ENCODE measurements at places on chromosomes 12 and 14.

GRCh38 chr14:74528406-74528805 is 34.8 kb downstream of the ISCA2 start:
- DNase-seq = no peak

- no peak for DNase-seq
Observed at GRCh38 chr12:65935906-65936901, 111.9 kb downstream of the HMGA2 start.

DNA sequence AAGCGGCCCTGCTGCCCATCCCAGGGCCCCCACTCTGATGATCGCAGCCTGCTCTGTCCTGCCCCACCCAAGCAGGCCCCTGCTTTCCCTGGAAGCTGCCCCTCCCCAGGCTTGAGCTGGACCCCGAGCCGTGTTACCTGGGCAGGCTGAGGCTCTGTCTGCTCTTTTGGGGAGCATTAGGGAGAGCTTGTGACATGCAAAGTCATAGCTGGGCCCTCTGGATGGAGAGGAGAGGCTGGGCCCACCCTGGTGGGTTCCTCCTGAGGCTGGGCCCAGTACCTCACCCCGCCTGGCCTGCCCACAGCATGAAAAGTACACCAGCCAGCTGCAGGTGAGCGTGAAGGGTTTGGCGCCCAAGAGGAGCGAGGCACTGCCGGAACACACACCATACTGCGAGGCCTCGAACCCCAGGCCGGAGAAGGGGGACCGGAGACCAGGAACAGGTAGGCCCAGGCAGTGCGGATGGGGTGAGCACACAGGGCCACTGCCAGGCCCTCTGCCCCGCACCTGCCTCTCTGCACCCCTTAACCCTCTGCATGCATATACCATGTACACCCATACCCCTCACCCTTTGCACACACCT is 15.0 kb downstream of the CEP170B start:
- no peak for DNase-seq

DNA sequence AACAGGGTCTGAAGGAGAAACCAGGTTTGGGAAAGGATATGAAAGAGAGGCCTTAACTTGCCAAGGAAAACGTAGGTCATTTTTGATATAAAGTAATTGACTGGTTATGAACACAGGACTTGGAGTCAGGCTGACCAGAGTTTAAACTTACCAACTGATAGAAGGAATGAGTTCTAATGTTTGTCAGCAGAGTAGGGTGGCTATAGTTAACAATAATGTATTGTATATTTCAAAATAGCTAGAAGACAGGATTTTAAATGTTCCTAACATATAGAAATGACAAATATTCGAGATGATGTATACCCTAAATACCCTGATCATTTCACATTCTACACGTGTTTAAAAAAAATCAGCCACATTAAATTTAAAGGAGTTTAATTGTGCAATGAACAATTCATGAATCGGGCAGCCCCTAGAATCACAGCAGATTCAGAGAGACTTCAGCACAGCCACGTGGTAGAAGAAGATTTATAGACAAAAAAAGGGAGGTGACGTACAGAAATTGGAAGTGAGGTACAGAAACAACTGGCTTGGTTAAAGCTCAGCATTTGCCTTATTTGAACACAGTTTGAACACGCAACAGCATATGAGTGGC is 52.5 kb upstream of the PLEKHG7 start:
- no peak for DNase-seq

DNA sequence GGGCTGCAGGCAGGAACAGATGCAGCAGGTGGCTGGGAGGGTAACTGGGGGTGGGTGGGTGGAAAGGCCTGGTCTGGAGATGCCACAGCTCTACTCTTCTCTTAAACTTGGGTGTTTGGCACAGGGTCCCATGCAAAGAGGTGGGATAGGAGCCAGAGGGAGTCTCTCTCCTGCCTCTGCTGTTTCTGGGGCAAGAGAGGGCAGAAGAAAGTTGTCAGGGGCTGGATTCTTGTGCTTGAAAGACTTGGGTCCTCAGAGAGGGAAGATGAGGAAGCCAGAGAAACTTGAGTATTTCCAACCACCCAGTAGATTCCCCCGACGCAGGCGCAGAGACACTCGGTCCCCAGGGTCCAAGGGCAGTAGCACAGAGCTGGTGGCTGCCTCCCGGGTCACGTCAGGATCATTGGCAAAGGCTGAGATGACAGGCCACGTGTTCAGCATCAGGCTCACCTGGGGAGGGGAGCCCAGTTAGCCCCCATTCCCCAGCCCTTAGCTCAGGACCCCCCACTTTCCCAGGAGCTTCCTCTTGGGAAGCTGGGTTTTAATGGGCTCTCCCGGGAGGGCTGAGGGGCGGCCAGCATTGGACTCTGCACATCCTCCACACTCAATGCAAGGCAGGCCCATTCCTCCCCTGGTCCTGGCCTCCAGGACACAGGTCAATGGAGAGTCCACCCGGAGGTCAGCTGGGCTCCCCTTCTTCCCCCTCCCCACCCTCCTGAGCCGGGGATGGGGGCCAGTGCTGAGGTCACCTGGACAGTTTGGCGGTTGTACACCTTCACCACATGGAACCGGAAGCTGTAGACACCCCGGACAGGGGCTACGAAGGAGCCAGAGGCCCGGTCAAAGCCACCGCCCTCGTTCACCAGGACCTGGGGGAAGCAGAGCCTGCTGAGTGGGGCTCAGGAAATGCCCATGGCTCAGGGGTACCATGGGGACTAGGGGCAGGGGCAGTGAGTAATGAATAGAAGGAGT is 1.6 kb downstream of the CBLN3 start:
- no peak for DNase-seq

DNA sequence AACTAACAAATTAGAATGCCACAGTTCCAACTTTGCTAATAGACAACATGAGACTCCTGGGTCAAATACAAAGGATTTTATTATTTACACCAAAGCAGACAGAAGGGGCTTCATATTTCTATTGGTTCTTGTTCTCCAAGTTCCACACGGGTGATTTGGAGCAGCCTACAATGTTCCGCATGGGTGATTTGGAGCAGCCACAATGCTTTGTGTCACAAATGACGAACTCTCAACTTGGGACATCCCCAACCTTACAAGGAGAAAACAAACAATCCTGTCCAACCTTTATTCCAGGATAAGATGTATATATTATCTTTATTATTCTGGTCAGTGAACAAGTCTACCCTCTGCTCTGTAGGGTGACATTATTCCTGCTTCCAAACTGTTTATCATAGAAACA is 694.3 kb upstream of the MGAT4C start:
- no peak for DNase-seq

GRCh38 chr12:24944601-24944975 is 4.3 kb downstream of the BCAT1 start:
- no peak for DNase-seq

GRCh38 chr14:104148433-104149277 is 10.3 kb downstream of the KIF26A start:
- no peak for DNase-seq

GRCh38 chr14:24349742-24350141 is 10.0 kb upstream of the RIPK3 start:
- DNase-seq = no peak

DNA sequence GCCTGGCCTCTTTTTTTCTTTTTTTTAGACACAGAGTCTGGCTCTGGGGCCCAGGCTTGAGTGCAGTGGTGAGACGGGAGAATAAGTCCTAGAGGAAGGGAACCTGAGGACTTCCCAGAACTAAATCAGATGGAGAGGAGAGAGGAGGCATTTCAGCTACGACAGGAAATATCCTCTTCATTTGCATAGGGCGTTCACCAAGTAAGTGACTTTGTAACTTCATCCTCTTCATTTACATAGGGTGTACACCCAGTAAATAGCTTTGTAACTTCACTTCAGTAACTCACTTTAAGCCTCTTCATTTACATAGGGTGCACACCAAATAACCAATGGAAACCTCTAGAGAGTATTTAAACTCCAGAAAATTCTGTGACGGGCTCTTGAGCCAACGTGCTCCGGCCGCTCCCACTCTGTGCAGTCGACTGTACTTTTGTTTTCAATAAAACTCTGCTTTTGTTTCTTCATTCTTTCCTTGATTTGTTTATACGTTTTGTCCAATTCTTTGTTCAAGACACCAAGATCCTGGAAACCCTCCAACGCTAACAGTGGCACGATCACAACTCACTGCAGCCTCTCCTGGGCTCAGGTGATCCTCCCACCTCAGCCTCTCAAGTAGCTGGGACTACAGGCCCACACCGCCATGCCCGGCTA is 21.4 kb upstream of the ANKRD9 start:
- DNase-seq = no peak

- DNase-seq = no peak
Observed at GRCh38 chr14:21087294-21088091, 11.0 kb downstream of the ZNF219 start.

- DNase-seq = no peak
Observed at GRCh38 chr12:85951823-85952222, 77.7 kb downstream of the NTS start.

DNA sequence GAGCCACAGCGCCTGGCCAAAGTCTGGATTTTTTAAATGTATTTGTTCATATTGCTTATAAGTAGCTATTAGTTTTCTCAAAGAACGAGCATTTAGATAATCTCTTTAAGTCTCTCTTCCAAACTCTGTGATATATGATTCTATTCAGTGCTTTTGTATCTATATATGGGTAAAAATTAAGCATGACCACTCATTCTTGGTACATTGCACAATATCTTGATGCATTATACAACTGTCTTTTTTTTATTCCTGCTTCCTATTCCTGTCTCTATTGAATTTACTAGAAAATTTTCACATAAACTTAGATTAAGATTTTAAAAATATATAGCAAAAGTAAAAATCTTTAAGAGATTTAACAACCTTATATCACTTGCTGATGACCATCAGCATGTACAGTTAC is 29.1 kb downstream of the SOCS2 start:
- DNase-seq = no peak
